Sigmoid colon (tissue), 7 donors: ENCODE measurements at places on chromosomes 1 and 21.

DNA sequence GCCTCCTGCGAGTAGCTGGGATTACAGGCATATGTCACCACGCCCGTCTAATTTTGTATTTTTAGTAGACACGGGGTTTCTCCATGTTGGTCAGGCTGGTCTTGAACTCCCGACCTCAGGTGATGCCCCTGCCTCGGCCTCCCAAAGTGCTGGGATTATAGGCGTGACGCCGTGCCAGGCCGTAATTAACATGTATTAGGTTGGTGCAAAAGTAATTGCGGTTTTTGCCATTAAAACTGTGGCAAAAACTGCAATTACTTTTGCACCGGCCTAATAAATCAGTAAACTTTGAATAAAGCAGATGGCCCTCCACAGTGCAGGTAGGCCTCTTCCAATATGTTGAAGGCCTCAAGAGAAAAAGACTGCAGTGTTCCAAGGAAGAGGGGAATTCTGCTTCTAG is 35.4 kb downstream of the TNFRSF9 start:
- DNase-seq, result no peak

DNA sequence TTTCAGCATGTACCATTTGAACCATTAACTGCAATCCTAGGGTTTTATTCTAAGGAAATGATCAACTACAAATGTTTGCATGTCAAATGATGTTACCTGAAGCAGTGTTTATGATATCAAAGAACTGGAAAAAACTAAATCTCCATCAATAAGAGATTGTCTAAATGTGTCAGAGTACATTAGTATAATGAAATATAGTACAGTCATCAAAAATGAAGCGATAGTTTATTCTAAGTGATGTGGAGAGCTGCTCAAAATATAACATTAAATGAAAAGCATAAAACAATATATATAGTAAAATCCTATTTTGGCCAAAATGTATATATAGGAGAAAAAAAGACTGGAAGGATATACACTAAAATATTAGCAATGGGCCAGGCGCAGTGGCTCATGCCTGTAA is 24.0 kb downstream of the AKNAD1 start:
- DNase-seq, result no peak

DNA sequence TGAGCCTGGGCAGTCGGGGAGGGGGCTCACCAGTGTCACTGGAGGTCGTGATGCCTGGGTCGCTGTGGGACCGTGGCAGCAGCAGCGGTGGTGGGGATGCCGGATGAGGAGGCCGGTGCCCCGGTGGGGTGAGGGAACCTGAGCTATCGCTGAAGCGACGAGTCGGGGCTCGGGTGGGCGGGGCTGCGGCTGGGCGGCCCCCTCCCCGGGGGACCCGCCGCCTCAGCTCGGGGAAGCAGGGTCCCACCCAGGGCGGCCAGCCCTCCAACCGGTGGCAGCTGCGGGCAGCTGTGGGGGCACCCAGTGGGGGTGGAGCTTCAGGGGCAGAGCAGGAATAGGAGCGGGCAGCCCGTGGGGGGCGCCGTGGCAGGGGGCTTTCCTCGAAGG is 5.0 kb downstream of the ENTREP3 start:
- DNase-seq, result no peak

- no peak for DNase-seq
Observed at GRCh38 chr1:199129247-199129646, 490.4 kb downstream of the PTPRC start.

DNA sequence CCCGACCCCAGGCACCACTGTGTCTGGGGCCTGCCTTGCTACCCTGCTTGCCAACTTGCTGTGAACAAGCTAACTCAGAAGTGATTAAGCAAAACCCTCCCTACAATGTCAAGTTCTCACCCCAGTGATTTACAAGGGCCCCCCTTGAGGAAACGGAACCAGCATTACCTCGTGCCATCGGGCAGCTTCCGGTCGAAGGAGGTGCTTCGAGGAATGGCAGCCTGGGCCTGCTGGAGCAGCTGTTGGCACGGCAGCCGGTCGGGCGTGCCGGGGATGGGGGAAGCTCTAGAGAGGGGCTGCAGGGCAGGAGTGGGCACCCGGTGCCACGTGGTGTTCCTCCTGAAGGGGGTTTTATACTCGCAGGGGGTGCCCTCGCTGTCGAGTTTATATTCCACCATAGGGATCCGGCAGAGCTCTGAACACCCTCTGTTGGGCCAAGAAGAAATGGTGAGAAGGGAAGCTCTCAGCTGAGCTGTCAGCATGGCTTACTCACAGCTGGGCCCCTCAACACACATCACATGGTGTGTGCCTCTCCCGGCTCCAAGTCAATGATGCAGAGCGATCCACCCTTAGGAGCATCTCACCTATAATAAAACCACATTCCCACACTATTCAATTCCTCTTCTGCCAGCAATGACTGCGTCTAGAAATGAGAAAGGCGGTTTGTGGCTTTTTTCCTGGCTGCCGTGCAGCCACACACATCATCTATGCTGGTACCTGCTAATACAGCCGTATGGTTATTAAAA is 184.4 kb downstream of the SIPA1L2 start:
- no peak for DNase-seq

DNA sequence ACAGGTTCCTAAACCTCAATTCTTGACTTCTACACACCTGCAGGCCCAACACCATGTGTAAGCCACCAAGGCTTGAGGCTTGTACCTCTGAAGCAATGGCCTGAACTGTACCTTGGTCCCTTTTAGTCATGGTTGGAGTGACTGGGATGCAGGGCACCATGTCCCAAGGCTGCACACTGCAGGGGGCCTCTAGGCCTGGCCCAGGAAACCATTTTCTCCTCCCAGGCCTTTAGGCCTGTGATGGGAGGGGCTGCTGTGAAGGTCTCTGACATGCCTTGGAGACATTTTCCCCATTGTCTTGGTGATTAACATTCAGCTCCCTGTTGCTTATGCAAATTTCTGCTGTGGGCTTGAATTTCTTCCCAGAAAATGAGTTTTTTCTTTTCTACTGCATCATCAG is 75.8 kb upstream of the ZNF678 start:
- DNase-seq, result no peak

DNA sequence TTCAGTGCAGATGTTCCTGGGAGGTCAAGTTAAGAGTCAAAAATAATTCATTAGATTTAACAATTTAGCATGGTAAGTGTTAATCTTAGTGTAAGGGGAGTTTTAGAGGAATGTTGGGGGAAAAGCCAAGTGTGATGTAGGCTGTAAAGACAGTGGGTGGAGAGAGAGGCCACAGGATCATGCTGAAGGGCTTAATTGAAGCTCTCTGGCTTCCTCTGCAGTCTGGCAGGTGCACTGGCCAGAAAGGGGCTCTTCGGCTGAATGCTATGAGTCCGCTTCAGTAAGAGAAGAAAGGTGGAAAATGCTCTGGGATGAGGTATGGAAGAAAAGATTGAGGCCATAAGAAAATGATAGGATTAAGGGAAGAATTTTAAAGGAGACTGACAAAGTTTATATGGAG is 3.0 kb downstream of the BRDT start:
- no peak for DNase-seq

- no peak for DNase-seq
Observed at GRCh38 chr1:100606438-100606837, 68.5 kb downstream of the GPR88 start.

GRCh38 chr1:2593251-2593878 is 6.8 kb downstream of the PRXL2B start:
- peak; percentile 63 for DNase-seq

GRCh38 chr1:231590453-231591198 is 36.0 kb upstream of the DISC1 start:
- peak; percentile 73 for DNase-seq

DNA sequence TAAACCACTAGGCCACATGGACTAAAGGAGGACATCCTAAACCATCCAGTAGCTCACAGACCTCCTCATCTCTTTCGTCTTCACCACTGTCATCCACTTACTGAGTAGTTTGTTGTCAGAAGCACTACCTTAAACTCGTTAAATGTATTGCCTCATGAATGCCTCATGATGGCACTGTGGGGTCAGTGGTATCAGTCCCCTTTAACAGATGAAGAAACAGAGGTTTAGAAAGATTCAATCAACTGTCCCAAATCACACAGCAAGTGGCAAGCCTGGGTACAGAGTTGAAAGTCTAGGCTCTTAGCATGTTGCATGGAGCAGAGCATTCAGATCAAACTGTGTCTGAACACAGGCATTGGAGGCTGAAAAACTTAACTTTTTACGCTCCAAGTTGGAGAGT is 183.6 kb upstream of the KIAA0040 start:
- no peak for DNase-seq

DNA sequence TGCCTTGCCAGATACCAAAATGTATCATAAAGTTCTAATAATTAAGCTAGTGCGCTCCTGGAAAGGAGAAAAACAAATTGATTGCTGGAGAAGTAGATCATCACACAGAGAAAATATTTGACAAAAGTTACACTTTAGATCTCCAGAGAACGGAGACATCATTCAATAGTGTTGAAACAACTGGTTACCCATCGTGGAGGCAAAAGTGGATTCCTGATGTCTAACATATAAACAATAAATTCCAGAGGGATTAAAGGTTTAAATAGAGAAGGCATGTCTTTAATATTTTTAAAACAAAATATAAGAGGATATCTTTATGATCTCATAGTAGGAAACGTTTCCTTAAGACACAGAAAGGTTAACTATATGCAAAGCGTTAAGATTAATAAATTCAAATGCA is 41.0 kb downstream of the NRIP1 start:
- no peak for DNase-seq

DNA sequence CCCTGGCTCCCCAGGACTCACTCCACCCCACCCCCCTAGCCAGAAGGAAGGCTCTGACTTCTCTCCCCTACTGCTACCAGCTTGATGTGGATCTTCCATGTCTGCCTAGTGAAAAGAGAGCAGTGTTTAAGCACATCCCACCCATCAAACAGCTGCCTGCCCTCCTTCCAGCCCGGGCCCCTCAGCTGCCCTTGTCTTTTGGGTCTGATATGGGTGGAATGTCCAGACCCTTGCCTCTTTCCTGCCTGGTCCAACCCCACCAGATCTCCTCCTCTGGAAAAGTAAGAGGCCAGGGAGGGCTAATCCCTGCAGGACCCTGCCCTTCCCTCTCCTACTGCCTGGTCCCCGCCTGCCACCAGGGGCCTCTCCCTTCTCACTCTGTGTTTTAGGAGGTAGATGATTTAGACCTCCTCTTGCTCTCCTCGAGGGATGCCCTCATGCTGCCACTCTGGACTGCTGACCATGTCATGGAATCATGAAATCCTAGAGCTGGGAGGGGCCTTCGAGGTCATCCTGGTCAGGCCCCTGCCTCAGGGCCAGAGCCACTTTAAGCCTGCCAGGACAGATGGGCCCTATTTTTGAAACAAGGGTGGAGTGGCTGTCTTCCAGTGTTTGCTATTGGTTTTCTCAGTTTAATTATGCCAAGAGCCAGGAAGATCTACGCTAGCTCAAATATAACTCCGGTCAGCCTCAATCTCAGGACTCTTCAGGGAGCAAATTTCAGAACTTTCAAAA is 15.8 kb upstream of the HSPG2 start:
- no peak for DNase-seq

- no peak for DNase-seq
Observed at GRCh38 chr1:108140936-108141335, 59.2 kb downstream of the SLC25A24 start.

GRCh38 chr1:31793586-31794285 is 22.1 kb downstream of the SPOCD1 start:
- peak; percentile 53 for DNase-seq

GRCh38 chr1:8472668-8473067 is 154.8 kb downstream of the SLC45A1 start:
- no peak for DNase-seq

- no peak for DNase-seq
Observed at GRCh38 chr1:24978383-24979032, 48.4 kb upstream of the RUNX3 start.

DNA sequence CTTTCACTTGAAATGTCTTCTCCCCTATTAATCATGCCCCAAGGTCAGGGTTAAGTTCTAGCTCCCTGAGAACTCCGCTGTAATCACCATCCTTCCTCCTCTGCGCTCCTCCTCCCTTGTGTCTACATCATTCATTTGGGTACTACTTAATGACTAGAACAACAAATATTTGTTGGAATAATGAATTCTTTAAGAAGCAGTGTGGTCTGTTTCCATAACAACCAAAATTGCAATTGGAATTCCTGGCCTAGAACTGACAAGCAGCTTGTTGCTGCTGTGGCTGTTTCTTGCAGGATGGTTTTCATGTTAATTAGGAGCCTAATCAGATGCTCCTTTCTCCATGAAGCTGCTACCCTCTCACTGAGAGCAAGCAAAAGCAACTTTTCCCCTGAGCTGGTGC is 192.5 kb downstream of the ZZZ3 start:
- no peak for DNase-seq

- no peak for DNase-seq
Observed at GRCh38 chr1:54887665-54888071, 673 bp upstream of the DHCR24 start.

DNA sequence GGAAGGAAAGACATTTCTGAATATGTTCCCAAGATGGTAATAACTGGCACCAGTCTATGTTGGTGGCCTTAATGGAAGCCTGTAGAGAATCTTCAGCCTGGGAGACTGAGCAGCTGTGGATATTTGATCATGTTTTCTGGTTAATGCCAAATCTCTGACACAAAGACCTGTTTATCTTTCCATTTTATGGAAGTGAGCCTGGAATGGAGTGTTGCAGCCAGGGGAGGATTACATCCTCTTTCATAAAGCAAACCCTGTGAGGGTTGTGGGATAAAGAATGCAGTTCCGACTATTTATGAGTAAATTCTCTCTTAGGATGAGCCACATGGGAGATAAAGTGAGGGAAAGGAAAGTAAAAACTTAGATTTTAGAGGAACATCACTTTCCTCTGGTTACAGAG is 144.1 kb downstream of the PCP4 start:
- DNase-seq, result no peak

DNA sequence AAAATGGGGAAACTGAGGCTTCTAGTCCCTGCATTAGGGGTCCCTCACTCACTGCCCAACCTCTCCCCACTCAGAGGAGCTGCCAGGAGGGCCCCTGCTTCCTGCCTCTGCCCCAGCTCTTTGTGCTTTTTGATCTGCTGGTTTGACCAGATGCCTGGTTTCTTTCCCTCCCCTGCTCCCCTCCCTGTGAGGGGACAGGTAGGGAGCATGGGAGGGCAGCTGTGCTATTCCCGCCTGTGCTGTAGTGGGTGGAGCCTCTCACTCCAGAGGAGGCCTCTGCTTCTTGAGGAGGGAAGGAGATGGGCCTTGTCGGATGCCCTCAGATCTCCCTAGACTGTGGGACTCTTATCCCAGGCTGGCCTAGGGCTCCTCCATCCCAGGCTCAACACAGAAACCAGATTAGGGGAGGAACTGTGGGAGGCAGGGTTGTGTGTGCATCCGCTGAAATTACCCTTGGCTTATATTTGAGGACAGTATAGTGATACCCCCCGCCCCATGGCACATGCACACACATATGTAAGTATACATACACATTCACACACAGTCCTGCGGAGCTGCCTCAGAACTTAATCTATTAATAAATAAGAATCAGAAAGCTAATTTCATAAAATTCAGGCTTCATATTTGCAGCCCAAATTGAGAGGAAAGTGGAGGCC is 4.6 kb downstream of the BOLA1 start:
- no peak for DNase-seq

GRCh38 chr1:77888081-77888780 is at the start of gene NEXN:
NEXN (plus strand) TSS chr1:77888624; CDS start chr1:77916107, 27,483 bp downstream.
- DNase-seq, result peak; percentile 93

DNA sequence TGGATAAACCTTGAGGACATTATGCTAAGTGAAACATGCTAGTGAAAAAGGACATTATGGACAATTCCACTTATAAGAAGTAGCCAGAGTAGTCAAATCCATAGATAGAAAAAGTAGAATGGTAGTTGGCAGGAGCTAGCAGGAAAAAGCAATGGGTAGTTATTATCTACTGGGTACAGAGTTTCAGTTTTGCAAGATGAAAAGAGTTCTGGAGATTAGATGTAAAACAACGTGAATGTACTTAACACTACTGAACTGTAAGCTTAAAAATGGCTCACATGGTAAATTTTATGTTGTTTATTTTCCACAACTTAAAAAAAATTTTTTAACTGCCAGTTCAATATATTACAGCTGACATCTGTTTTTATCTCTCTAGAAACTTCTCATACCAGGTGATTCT is 19.4 kb downstream of the JAK1 start:
- no peak for DNase-seq
